ENCODE measurements at places on chromosomes 13 and 19. TPM values are rescaled to one million over a fixed set of nuclear protein-coding genes. Genes with fewer than 3 reads are reported as not detected.

KLK5 gene
- not detected for total RNA-seq

ZNF813 gene
- 2.1 TPM for total RNA-seq

NLRP4 gene
- total RNA-seq, result not detected

AXL gene
- 148 TPM for total RNA-seq

CGB8 gene
- not detected for total RNA-seq

CYP2F1 gene
- total RNA-seq, result not detected

FAM124A gene
- 0.97 TPM for total RNA-seq

MUC16 gene
- total RNA-seq, result not detected

SGCG gene
- not detected for total RNA-seq

ZNF442 gene
- 4.9 TPM for total RNA-seq

ZNF836 gene
- total RNA-seq, result 11.0 TPM

TMEM238 gene
- not detected for total RNA-seq

ELANE gene
- 2.4 TPM for total RNA-seq

All from cardiac atrium fibroblast (primary cell).